G401 (cell line): ENCODE measurements at places on chromosomes 2 and 18. TPM values are rescaled to one million over a fixed set of nuclear protein-coding genes. Genes with fewer than 3 reads are reported as not detected.

- DNase-seq = no peak
These were observed 41.4 kb downstream of the KLHL29 start for GRCh38 chr2:23426263-23426905.

The TMEM198 gene
- 9.0 and 11.1 TPM in 2 replicates for total RNA-seq

The AGXT gene
- not detected in 2 replicates for total RNA-seq

- DNase-seq = no peak
These were observed 2.2 kb downstream of the IL1F10 start for GRCh38 chr2:113069676-113070605.

The ALPG gene
- total RNA-seq = 203 and 218 TPM in 2 replicates

DNA sequence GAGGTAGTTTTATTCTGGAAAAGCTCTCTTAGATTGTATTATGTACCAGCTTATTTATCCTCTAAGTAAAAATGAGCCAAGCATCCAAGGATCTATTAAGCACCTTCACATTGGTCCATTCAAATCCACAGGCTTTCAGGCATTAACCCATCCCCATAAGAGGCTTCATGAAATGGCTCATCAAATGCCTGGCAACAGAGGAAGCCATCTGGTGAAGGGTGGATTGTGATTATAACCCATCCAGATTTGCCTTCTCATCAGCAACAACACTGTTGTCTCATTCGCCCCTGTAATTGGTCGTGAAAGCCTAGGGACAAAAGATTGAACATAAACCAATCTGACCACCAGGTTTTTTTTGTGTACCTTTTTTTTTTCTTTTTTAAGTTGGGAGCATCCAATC lies 134.3 kb upstream of the TACR1 start:
- DNase-seq = no peak

DNA sequence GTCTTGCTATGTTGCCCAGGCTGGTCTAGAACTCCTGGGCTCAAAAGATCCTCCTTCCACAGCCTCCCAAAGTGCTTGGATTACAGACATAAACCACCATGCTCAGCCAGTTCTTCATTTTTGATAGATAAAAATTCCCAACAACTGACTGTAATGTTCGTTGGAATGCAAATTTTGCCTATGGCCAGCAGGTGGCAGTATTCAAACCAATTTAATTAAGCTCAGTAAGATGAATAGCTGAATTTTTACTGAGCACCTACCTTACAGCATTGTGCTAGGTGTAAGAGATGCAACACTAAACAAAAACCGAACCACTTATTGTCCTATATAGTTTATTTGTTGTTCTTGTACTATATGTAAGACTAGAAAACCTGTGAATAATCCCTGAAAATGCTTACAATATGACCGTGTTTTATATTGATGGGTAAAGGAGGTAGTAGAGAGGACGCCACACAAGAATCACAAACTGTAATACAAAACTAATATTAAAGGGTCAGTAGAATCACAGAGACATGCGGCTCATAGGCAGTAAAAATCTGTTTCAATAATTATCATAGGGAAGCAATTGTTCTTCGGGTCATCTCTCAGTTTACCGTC lies 8.2 kb upstream of the TMEM182 start:
- DNase-seq = peak; percentile 84

GRCh38 chr2:105789745-105790460 lies 45.2 kb downstream of the NCK2 start:
- peak; percentile 48 for DNase-seq

- DNase-seq = no peak
These were observed 111.8 kb downstream of the CELF4 start for GRCh38 chr18:37453752-37454151.

The ACMSD gene
- not detected in 2 replicates for total RNA-seq

DNA sequence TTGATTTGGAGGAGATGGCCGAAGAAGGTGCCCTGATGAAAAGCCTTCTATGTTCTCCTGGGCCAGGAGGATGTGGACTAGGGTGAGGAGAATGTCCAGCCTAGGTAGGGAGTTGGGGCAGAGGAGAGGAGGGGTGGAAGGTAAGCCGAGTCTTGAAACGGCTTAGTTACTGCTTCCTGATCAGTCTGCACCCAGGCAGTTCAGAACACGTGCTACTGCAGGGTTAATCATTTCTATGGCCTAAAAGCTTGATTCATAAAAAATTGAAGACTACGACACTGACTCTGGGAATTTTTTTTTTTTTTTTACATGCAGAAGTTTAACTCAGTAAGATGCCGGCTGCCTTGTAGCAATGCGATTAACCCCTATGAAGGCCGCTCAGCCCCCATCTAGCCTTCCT lies 125.3 kb downstream of the TMEM163 start:
- no peak for DNase-seq

GRCh38 chr2:144078106-144078505 lies 441.8 kb downstream of the ZEB2 start:
- peak; percentile 1 for DNase-seq

The MC4R gene
- total RNA-seq = not detected in 2 replicates

DNA sequence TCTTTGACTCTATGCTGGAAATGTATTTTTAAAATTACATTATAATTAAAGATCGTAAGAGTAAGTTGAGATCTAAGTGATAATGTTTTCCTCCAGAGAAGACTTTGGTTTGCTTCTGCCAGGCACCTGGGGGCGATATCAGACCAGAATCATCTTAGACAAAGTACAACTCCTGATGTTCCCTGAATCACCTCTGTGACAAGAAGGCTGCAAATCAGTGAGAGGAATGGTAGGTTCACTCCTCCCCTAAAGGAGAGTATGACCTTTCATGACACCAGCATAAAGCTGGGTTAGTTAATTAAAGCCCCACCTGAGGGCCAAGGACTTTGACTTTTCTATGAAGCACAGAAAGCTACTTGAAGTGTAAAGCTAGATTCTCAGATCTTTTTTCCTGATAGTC lies 114.4 kb upstream of the DTNA start:
- DNase-seq = no peak

The ABCB11 gene
- total RNA-seq = not detected in 2 replicates

DNA sequence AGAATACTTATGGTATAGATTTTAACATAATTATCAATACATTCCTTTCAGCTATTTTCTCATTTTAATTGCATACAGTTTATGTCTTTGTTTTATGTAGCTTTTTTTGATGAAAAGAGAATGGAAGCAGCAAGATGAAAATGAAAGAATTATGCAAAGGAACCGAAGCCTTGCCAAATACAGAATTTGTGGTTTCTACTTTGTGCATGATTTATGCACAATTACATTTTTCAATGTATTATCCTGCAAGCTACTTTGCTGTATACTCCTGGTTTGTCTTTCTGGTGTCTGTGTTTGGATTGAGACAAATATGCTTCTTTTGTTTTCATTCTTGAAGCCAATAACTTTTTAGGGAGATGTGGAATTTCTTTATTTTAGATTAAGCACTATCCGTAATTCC lies 1642.6 kb upstream of the CELF4 start:
- no peak for DNase-seq

DNA sequence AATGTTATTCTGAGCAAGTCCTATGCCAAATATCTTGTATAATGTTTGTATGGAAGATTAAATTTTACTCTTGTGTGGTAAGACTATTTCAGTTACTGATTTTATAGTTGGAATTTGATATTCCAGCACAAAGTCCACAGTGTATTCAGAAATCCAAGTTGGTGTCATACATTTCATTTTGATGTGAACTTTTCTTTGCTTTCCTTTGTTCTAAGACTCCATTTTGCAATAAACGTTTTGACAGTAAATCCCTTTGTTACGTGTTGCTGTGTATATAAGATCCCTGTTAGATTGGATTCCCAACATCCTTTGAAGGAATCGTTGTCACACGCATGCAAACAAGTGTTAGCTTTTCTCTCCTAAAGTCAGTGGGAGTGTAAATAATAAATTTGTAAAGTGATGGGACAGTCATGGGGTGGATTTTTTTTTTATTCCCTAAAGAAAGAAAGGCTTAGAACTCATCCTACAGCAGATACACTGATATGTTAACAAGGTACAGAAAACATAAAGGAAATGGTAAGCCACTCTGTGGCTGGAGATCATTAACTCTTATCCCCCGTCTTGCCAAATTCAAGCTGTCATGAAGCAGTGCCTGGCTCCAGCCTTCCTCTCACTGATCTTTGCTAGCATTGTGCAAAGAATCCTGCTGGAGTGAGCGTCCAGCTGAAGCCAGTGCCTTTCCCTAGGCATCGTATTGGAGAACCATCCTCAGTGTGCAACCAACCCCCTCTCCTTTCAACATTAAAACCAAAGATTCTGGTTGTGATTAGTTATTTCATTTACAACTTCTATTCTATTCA lies 127.6 kb upstream of the CDCA7 start:
- DNase-seq = no peak

DNA sequence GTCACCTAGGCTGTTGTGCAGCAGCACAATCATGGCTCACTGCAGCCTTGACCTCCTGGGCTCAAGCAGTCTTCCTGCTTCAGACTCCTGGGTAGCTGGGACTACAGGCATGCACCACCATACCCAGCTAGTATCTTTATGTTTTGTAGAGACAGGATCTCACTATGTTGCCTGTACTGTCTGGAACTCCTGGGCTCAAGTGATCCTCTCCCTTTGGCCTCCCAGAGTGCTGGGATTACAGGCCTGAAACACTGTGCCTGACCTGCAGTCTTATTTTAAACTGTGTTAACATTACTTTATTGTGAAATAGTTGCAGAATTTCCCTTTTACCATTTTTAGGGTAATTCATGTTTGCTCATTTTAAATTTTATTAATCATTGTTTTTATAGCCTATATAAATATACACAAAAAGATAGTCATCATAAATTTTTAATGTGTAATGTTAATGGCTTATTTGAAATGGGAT lies 24.6 kb downstream of the EML4 start:
- DNase-seq = no peak

GRCh38 chr2:119231975-119232665 lies 8.5 kb downstream of the STEAP3 start:
- no peak for DNase-seq

DNA sequence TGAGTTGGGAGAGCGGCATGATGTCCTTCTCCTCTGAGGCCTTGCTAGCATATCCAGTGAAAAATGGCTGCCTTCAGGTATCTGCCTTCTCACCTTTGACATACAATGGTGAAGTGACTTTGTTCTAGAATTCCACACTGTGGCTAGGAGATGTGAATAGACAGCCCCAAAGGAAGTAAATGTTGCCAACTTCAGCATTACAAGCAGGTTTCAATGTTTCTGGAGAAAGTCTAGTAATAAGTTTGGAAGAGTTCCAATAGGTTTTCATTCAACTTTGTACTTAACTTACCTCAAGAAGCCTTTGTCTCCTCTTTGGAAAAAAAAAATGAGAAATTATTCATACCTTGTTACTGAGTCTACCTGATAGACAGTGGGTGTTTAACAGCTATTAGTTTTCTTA lies 421.3 kb upstream of the MMADHC start:
- no peak for DNase-seq

- DNase-seq = no peak
These were observed 34.9 kb upstream of the MAT2A start for GRCh38 chr2:85503851-85504777.

The LAMA1 gene
- total RNA-seq = 0.03 and 0.31 TPM in 2 replicates

The MAL gene
- not detected in 2 replicates for total RNA-seq

- DNase-seq = no peak
These were observed 37.3 kb downstream of the MTCL1 start for GRCh38 chr18:8742387-8743361.

The ZNF385B gene
- total RNA-seq = not detected in 2 replicates

- no peak for DNase-seq
These were observed 124.9 kb downstream of the PLCL1 start for GRCh38 chr2:197929008-197929885.

- DNase-seq = no peak
These were observed 50.2 kb downstream of the SEMA4F start for GRCh38 chr2:74704216-74704615.

The ALK gene
- not detected in 2 replicates for total RNA-seq

- DNase-seq = no peak
These were observed 517.9 kb upstream of the SPHKAP start for GRCh38 chr2:228699400-228699799.

DNA sequence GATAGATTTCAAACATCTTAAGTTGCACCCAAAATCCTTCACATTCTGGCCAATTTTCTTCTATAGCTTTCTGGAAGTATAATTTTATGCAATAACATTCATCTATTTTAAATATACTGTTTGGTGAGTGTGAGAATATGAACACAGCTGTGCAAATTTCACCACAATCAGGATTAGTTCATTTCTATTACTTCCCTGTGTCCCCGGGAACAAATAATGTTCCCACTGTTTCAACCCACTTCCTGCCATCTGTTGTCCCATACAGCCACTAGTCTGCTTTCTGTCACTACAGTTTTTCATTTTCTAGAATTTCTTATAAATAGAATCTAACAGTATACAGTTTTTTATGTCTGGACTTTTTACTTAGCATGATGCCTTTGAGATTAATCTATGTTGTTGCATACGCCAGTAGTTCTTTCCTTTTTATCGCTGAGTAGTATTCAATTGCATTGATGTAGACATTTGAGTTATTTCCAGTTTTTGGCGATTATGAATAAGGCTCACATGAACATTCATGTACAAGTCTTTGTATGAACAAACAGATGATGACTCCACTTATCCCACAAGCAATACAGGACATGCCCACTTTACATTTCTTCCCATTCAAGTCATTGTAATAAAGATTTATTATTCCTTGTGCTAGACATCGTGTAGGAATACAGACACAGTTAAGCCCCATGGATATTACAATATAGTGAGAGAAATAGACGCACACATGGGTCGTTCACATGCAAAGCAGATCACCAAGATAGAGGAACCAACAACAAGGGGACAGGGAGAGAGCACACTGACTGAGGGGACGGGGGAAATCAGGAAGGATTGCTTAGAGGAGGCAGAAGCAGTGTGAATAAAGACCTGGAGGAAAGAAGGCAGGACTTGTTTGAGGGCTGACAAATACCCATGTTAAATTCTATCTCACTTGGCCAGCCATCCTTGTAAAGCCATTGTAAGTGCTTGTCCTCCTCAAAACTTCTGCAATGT lies 72.9 kb upstream of the PAX8 start:
- no peak for DNase-seq

- no peak for DNase-seq
These were observed 346.6 kb upstream of the KCNH7 start for GRCh38 chr2:163185160-163185559.

DNA sequence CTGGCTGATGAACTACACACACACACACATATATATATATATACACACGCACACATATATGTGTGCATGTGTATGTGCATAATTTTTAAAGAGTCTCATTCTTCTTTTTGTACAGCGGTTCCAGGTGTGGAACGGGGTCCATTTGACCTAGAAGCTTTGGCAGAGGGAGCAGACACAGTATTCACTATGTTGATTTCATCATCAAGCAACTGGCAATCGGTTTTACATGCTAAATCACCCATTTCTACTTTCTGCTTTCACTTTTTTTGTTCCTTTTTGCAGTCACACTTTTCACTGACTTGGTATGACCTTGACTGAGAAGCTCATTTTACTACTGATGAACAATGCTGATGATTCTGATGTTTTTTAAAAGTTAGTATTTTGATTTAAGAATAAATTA lies 63.0 kb upstream of the PGAP1 start:
- DNase-seq = no peak

DNA sequence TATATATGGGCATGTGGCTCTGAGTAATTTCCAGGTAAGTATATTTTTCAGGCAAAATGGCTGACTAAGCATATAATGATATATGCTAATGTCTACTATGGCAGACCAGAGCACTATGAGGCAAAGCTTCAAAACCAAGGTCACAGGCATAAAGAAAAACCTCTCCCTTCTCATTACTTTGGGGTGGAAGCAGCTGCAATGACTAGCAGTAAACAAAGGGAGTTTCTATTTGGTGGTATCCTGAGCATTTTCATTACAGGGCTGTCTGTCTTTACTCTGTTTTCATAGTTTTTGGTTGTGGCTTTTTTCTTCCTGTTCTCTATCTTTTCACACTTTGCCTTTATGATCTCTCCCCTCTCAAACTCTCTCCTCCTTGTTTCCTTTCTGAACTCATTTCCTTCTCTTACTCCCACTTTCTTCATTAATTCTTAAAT lies 15.6 kb downstream of the PDE6D start:
- no peak for DNase-seq
